ENCODE measurements at places on chromosomes 5 and 9.

DNA sequence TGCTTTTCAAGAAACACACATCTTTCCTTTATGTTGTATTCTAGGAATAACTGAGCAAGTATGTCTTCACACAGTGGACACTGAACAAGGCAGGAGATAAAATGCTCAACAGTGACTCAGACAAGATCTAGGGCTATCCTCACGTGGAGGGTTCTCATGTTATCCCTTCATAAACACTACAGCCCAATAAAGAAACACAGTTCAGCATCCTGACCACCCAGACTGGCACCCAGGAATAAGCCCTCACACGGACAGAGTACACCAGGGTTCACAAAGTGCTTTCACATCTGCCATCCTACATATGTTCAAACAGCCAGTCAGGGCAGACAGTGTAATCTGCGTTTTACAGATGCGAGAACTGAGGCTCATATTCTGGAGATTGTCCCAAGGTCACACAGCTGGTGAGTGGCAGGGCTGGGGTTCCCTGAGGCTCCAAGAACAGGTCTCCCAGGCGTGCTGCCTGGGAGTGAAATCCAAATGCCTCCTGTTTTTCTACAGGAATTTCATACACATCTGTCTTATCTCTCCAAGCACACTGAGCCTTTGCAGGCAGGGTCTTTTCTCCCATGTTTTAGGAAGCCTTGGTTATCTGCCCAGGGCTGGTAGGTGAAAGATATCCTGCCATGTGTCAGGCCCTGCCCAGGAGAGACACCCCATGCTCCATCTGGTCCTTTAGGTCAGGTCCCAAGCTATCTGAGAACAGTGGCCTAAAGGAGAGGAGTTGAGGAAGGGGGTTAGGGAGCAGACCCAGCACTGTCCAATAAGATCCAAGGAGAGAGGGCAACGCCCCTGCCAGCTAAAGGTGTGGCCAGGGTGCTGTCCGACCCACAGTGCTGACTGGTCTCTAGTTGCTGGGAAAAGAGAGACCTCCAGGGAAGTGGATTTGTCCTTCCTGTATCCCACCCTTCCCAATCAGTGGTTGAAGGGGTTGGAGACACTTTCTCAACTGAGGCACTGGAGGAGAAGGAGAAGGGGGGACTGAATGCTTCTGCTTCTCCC lies 47.9 kb upstream of the XPA start:
- DNase-seq: no peak

DNA sequence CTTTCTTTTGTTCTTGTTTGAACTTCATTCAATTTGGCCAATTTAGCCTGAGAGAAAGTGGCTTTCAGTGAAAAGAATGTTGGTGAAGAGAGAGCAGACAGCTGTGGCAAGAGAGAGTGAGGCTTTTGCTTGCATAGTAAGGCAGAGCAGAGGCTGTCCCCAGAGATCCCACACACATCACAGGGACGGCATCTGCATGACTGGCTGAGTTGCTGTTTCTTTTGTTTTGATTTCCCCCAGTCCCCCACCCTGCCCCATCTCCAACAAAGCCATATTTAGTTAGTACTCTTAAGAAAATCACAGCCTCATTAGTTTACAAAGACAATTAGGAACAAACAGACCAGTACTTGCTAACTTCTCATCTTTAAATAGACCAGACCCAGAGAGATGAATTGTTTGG lies 363.9 kb upstream of the SEMA6A start:
- no peak for DNase-seq

GRCh38 chr9:127770583-127770904 lies 7.9 kb downstream of the SH2D3C start:
- no peak for DNase-seq

GRCh38 chr9:105444130-105444529 lies 3.7 kb upstream of the FSD1L start:
- no peak for DNase-seq

- no peak for DNase-seq
These were observed 89.2 kb downstream of the TEK start for GRCh38 chr9:27198190-27198589.

GRCh38 chr5:176577312-176578176 lies 28.4 kb downstream of the CDHR2 start:
- no peak for DNase-seq

DNA sequence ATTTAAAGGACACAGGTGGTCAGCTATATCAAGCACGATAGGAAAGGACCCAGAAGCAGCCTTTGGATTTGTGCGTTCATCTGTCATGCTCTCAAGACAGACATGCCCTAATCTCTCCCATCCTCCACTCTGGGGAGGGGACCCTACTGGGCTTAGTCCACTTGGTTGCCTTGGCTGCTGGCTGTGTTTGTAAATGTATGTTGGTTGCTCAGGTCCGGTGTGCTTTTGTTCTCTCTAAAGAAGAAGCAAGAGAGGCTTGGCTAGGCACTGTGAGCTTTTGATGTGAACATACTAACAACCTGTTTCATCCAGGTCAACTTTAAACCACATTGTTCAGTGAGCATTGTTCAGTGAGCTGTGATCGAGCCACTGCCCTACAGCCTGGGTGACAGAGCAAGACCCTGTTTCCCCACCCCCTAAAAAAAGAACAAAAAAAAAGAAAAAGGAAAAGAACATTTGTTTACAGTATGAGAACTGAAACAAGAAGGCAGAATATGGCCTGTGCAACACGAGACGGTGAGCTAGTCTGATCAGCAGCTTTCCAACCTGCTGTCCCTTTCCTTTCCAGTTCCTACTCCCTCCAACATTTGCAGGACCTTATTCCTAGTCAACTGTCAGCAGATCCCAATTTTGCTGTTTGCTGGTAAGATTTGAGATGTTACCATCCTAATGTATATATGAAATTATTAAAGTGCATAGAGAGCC lies 228.3 kb downstream of the ARHGAP26 start:
- no peak for DNase-seq

GRCh38 chr9:37442556-37442955 lies 20.1 kb downstream of the GRHPR start:
- DNase-seq: no peak

DNA sequence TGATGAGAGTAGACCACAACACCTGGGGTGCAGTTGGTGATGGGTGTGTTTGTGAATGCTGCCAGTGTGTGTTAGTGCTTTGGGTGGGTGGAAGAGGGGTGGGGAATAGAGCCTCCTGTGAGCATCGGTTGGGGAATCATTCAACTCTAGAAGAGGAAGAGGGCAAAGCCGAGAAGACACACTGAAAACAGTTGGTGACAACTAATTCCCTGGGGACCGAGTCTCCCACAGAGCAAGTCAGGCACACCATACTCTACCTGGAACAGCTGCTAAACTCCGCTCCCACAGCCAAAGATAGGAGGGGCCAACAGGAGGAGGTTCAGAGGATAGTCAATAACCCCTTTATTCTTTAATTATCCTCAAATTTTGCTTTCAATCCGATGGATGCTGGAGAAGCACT lies 1.6 kb upstream of the ARHGEF39 start:
- no peak for DNase-seq

DNA sequence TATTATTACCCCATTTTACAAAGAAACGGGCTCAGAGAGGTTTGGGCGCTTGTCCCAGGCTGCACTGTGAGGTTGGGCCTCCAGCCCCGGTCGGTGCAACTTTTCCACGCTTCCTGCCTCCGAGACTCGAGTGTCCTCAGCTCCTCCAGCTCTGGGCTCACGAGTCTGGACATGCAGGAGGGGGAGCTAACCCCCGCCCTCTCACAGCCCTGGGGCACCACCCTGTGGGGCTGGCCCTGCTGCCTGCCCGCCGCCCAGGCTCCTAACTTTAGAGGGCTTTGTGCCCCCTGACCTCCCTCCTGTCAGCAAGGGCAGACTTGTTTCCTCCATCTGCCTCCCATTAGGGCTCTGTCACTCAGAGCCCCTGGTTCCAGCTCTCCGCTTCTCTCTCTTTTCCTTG lies 4.3 kb upstream of the ASB6 start:
- no peak for DNase-seq

- no peak for DNase-seq
These were observed 73.4 kb upstream of the MELK start for GRCh38 chr9:36499174-36499890.

GRCh38 chr5:55327281-55327680 lies 19.5 kb downstream of the MTREX start:
- DNase-seq: no peak

GRCh38 chr5:128711216-128711615 lies 173.2 kb upstream of the FBN2 start:
- no peak for DNase-seq

GRCh38 chr5:103259705-103260355 lies 1.3 kb downstream of the MACIR start:
- peak; percentile 25 for DNase-seq

GRCh38 chr9:75930730-75931321 lies 40.4 kb downstream of the PCSK5 start:
- no peak for DNase-seq

GRCh38 chr5:180433032-180433422 lies 61.2 kb upstream of the CNOT6 start:
- no peak for DNase-seq

GRCh38 chr5:133314086-133314485 lies 262.3 kb downstream of the HSPA4 start:
- no peak for DNase-seq

Measured in HuH-7 (cell line).